ENCODE measurements at places on chromosomes 5 and 9.

DNA sequence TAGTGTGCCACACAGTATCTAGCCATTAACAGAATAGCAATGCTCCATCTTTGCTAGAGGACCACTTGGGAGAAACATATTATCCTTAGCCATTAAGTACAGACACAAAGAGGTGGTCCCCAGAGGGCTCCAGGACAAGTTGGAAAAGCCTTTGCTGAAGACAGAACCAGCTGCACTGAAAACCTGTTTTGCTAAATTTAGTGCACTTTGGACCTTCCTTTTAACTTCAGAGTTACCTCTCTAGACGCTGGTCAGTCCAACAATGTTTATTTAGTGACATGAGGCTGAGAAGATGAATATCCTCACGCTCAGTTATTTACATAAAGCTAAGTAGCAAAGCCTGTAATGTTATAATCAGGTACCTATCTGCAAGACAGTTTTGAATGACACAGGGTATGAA, 265.0 kb upstream of the ZNF608 start:
- DNase-seq, result no peak

GRCh38 chr5:5017827-5018577, 122.1 kb upstream of the ADAMTS16 start:
- no peak for DNase-seq

- DNase-seq, result peak; percentile 34
These were observed 646 bp downstream of the CARNMT1 start for GRCh38 chr9:75027187-75028107.

DNA sequence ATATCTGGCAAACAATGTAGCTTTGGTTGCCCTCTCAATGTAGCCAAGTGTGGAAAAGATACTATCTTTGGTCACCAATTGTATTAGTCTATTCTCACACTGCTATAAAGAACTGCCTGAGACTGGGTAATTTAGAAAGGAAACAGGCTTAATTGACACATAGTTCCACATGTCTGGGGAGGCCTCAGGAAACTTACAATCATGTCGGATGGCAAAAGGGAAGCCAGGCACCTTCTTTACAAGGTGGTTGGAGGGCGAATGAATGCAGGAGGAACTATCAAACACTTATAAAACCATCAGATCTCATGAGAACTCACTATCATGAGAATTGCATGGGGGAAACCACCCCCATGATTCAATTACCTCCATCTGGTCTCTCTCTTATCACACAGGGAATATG, 133.1 kb upstream of the TBCA start:
- no peak for DNase-seq

DNA sequence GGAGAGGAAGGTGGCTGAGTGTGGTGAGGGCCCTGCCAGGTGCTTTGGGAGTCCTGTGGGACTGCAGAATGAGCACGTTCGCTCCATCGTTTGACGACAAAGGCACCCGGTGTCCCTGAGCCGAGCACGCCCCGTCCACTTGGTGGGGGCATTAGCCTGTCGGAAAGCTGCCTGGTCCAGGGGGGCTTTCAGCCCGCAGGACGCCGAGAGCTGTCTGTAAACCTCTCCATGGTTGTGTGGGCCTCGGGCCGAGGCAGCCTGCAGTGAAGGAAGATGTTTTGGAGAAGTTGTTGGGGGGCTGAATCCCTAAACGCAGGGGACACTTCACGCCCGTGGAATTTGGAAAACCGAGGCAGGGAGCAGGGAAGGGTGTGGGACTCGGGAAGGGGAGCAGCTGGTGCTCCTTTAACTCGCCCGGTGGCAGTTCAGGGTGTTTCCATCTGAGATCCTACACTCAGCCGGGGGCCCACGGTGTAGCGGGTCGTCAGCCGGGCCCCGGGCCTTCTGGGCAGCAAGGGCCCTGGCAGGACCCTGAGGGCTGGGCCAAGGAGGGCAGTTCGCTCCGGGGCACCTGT, 53.8 kb downstream of the MRPL36 start:
- DNase-seq, result no peak

GRCh38 chr9:35713578-35713977, 18.4 kb downstream of the TLN1 start:
- no peak for DNase-seq

- DNase-seq, result no peak
These were observed 370.9 kb upstream of the WWC1 start for GRCh38 chr5:167920589-167920988.

GRCh38 chr5:32311404-32312196, 1.1 kb downstream of the MTMR12 start:
- no peak for DNase-seq

DNA sequence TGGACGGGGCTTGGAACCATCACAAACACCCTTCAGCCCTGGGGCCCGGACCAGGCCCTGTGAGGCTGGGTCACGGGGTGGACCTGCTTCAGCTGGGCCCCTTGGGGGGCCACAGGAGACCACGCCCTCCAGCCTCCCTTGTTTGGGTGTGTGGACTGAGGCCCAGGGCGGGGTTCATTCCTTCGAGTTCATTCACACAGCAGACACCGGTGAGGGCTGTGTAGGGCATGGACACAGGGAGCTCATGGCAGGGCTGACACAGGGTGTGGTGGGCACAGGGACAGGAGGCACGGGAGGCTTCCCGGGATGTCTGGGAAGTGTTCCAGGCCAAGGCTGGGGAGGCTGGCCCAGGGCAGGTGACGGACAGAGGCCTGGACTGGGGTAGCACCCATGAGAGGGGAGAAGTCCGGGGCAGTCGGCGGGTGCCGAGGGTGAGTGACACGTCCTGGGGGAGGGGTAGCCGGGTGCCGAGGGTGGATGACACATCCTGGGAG, 8.9 kb downstream of the DNLZ start:
- DNase-seq, result no peak

DNA sequence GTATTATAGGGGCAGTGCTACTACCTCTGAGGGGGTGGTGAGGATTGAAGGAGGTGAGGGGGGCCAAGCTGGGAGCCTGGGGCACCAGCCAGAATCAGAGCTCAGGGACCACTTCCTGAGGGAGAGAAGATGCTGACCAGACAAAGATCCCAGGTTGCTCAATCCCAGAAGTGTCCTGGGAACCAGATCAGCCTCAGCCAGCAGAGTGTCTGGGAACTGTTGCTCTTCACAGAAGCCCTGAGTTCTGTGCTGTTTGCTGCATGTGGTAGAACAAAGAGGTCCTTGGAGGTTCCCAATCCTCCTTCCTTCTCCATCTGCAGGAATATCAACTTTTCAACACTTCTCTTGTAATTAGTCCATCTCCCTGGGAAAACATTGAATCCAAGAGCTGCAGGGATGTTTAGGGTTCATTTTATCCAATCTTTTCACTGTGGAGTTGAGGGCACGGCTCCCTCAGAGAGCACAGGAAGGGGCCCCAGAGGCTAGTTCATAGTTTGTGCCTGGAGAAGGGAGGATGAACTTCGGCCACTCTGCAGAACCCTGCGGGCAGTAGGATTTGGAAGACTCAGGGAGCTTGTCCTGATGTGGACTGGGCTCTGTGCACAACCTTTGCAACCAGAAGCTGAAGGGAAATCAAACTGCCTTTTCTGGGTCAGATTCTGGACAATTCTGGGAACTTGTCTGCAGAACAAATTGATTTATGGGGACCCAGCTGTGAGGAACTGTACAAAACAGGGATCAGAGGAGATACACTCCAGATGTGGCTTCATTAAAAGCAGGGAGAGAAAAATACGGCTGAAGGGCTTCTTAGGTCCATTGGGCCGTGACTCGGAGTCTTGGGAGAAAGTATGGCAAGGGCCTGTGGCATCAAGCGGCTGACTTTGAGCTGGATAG, 57.1 kb downstream of the GALNT12 start:
- DNase-seq, result no peak

GRCh38 chr5:98770209-98770910, 3.1 kb upstream of the RGMB start:
- peak; percentile 50 for DNase-seq

DNA sequence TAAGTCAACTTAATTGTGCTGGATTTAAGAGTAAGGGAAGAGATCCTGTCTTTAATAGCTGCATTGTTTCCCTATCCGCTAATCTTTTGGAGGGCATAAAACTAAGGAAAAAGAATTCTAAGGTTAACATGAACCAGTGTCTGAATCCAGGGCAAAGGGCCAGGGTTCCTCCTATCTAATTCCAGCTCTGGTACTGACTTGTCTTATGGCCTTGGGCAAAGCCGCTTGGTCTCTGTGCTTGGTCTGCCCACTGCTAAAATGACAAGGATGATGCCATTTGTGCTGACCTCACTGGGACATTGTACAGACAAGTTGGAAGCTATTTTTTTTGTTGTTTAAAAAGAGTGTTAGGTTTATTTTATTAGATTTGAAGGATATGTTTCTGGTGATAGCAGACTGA, 334.7 kb upstream of the PIK3R1 start:
- DNase-seq, result no peak

DNA sequence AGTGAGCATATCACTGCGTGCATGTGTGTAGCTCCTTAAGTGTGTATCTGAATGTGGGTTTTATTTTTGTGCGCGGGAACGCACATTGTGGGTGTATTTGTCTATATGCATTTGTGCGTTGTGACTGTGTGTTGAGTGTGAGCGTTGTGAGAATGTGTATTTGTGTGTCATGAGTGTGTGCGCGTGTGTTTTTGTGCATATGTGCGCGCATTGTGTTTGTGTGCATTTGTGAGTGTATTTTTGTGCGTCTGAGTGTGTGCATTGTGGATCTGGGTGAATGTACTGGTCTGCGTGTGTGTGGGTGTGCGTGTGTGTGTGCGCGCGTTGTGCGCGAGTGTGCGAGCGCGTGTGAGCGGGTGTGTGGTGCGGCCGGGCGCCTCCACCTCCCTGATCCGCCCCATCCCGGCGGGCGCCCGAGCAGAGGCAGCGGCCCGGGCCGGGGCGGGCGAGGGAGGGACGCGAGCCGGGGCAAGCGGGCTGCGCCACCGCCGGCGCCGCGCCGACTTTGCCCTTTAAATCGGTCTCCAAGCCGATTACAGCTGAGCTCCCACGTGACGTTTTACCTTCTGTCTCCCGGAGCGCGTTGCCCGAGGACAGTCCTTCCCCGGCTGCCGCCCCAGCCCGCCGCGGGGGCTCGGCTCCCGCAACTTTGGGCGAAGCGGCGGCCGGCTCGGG, at the start of gene RASGRF2:
Gene RASGRF2, plus strand, starts transcription at position 596 of the 675 bp plus-strand sequence. CDS start 376 bp downstream, outside the sequence.
- DNase-seq, result no peak

DNA sequence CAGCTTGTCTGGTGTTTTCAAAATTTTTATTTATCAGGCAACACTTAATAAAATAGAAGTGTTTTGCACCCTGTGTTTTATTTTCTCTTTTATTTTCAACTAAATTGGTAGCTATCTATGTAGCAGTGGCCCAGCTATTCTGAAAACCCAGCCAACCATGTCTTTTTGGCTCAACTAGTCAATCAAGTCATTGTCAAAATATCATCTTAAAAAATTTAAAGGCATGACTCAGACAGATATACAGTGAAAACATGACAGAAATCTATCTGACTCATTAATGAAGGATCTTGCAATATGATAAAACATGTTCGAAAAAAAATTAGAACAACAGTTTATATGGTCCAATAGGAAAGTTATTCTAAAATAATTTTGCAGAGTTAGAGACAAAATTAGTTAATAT, 75.1 kb downstream of the HSD17B4 start:
- no peak for DNase-seq

DNA sequence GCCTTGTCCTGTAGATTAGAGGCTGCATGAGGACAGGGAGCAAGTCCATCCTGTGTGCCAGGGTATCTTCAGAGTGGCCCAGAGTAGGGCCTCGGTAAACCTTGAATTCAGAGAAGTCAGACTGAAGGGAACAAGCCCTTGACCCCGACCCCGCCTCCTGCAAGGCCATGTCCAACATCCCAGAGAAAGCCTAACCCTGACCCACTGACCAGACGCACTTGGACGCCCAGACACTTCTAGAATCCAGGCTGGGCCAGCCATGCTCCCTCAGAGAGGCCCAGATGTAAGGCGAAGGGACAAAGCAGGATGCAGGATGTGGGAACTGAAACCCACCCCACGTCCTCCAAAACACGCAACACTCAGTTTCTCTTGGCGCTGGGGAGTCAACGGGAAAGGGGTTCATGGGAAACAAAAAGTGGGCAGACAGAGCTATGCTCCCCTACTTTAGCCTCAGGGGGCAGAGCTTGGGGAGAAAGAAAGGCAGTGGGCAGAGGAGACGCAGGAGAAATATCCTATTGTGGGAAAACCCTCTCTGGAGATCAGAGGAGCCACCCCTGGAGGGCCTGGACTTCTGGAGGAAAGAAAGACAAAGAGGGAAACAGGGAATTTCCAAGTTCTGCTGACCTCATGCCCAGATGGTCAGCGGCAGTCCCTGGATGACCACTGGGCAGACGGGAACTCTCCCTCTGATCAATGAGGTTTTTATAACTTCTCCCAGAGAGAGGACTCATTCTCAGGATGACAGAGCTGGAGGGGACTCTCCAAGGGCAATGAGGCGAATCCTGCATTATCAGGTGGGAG, 13.0 kb downstream of the TNIP1 start:
- no peak for DNase-seq

GRCh38 chr5:112917453-112917995, 4.5 kb downstream of the REEP5 start:
- no peak for DNase-seq

GRCh38 chr5:170121321-170121720, 15.6 kb downstream of the FOXI1 start:
- DNase-seq, result no peak

DNA sequence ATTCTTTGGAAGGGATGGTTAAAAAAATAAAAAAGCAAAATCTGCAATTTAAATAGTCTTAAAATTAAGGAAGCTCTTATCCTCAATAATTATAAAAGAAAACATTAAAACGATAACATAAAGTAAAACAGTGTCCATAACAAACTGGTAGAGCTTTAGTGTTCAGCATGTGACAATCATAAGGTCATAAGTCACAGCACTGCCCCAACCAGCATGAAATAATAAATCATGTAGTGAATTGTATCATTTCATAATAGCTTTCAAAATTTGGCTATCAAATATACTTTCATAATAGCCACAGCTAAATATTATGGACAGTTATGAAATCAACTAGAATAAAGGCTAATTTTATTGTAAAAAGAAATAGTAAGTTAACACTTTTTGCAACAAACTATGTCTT, 10.0 kb downstream of the NR3C1 start:
- no peak for DNase-seq

DNA sequence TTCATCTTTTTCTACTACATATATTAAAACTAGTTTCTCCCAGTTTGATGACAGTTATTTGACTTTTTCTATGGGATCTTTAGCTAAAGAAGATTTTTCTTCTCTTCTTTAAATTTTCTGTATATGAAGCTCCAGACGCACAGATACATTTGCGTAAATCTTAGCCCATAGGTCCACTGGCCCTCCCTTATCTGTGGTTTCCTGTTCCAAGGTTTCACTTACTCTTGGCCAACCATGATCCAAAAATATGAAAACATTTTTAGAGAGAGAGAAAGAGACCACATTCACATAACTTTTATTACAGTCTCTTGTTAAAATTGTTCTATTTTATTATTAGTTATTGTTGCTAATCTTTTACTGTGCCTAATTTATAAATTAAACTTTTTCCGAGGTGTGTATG, 270.2 kb upstream of the DAPK1 start:
- no peak for DNase-seq

GRCh38 chr5:11903121-11903613, 1.1 kb downstream of the CTNND2 start:
- DNase-seq, result no peak

GRCh38 chr9:135018306-135018915, 69.1 kb upstream of the OLFM1 start:
- no peak for DNase-seq
